ENCODE measurements at places on chromosomes 16 and 17. TPM values are rescaled to one million over a fixed set of nuclear protein-coding genes. Genes with fewer than 3 reads are reported as not detected.

DNA sequence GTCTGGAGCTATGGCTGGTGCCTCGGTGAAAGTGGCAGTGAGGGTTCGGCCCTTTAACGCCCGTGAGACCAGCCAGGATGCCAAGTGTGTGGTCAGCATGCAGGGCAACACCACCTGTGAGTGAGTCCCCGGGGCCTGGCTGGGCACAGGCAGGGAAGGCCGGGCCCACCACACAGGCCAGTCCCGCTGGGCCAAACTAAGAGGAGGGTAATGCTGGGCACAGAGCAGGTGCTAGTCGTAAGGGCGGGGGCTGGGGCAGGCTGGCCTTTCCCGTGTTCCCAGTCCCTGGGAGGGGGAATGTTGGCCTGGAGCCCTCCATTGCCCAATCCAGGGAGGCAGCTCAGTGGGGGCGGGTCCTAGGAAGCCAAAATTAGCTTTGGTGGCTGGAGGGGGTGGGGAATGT is 2.5 kb downstream of the KIF1C start:
- DNase-seq: peak; percentile 80

DNA sequence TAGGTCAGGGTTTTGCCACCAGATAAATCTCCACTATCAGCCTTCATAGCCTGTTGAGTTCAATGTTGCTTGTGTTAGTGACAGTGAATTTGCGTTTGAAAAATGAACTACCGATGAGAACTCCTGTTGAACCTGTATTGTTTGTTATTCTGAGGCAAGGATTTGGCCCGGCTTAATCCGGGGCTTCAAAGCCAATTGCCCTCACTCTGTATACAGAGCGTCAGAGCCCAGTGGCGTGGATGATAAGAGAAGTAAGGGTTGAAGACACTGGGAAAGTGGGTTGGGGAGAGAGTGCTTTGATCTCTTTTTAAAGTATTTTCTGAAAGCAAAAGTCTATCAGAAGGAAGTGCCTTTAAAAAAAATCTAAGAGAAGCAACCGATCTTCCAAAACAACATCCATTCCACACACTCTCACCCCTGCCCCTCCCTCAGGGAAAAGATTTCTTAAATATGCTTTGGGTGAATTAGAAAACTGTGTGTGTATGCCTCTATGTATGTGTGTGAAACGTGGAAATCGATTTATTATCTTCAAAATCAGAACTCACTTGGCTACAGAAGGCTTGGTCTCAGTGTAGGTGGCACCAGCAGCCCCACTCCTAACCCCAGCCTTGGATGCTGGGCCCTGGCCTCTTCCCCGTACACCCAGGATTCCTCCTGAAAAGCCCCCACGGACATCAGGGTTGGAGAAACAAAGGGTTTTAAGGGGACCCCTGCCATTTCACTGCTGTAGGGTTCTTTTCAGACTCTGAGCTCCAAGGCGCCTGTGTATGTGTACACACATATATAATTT is 8.8 kb downstream of the TBX4 start:
- peak; percentile 9 for DNase-seq

GRCh38 chr16:53753431-53753830 is 49.5 kb downstream of the FTO start:
- no peak for DNase-seq

DNA sequence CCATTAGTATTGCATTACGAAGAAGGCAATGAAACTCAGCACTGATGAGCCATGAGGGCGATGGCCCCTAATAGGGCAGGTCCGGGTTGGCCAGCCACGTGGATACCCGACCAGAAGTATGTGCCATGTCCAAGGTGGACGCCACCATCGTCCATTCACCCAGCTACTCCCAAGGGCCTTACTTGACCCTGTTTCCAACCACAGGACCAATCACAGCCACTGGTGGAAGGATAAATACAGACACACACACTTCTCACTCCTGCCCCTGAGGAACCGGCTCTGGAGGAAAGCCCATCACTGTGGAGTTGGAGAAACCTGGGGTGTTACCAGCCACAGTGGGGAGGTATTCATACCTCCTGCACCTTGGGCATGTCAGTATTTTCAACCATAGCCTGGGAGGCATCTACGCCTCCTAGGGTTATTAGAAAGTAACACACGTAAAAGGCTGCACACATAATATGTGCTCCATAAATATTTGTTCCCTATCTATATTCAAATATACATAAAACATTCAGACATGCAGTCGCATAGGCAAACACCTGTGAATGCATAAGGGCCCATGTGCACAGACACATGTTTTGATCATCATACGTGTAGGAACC is 5.4 kb upstream of the ITGA3 start:
- no peak for DNase-seq

The GUCY2D gene
- not detected for total RNA-seq

- no peak for DNase-seq
Observed at GRCh38 chr17:60535382-60536279, 9.6 kb upstream of the APPBP2 start.

The PRCD gene
- total RNA-seq: 9.8 TPM

The SOX9 gene
- total RNA-seq: 42.0 TPM

The NME1 gene
- 25.6 TPM for total RNA-seq

DNA sequence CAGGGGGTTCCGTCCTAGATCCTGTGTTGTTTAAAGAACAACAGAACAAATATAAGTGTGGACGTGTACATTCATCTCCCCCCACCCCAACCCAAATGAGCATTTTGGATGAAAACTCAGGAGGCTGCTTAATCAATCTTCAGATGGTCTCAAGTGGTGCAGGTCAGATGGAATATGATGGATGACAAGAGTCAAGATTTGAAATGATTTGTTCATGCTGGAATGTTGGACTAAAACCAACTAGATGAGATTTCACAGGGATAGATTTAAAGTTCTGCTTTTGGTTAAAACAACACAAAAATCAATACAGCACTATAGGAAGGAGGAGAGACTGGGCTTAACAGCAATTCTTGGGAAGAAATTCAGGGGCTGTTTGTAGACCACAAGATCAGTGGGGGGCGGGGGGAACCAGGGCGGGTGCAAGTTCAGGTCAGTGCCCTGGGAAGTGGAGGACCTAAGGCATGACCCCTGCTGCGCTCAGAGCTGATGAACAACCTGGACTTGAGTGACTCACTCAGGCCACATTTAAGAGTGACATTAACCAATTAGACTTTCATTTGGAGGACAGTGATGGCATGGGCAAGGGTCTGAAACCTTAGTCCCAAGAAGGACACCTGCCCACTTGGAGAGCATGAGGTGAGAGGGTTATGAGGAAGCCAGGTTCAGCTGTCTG is 15.1 kb downstream of the TTYH2 start:
- DNase-seq: no peak

The NIP7 gene
- 10.5 TPM for total RNA-seq

The CA5A gene
- total RNA-seq: not detected

- DNase-seq: no peak
Observed at GRCh38 chr16:24580665-24581064, 41.3 kb downstream of the RBBP6 start.

The RBFOX1 gene
- total RNA-seq: 1.1 TPM

The FAM171A2 gene
- total RNA-seq: 3.7 TPM

The KRTAP1-5 gene
- not detected for total RNA-seq

DNA sequence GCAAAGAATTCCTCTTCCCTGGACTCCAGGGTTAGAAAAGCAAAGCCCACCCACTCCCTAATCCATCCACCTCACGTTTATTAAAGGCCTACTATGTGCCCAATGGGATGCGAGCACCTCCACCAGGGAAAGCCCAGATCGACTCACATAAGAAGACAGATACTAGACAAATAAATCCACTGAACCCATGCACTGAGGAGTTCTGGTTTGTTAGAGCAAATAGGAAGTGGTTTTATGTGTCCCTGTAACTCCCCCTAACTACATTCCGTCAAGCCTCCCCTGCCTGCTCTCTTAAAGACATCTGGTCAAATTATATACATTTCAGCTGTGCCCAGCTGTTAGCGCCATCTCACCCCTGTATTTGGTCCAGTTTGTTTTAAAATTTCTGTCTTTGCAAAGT is 218.5 kb upstream of the RPL38 start:
- DNase-seq: no peak

DNA sequence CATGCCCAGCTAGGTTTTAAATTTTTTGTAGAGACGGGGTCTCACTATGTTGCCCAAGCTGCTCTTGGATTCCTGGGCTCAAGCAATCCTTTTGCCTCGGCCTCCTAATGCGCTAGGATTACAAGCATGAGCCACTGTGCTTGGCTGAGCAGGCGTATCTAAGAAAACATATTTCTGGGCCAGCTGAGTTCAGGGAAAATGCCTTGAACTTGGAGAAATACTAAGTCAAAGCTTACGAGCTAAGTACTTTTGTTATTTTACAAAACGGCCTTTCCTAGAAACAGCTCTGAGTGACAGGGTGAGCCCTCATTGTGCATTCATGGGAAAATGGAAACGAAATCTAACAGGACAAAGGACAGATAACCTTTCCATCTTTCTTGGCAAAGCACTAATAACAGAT is 24.7 kb downstream of the DNAI2 start:
- no peak for DNase-seq

DNA sequence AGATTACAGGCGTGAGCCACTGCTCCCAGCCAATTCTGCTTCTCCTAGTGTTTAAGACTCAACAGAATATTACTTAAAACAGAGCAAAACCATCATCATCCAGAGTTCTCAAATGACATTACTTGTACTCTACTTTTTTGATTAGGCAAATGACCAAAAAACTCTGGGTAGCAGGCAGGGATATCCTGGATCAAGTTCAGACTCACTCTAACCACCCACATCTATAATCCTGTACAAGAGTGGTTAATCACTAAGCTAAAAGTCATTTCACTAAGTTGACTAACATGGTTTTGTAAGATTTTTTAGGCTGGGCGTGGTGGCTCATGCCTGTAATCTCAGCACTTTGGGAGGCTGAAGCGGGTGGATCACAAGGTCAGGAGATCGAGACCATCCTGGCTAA is 6.8 kb downstream of the NAE1 start:
- DNase-seq: no peak

DNA sequence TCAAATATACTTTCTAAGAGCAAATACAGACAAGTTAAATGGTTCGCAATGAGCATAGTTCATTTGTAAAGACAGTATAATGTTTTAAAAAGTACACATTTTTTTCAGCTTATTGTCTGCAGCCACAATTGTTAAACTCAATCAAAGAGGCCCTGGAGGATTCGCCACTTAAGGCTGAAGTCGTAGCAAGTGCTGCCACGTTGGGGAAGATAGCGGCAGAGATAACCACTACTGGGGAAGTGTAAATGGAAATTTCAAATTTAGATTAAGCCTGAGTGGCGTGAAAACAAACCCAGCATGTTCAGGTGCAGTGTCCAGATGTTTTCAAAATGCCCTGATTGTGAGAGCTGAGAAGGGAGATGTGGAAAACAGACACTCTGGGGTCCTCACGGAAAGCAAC is 8.4 kb downstream of the PMP22 start:
- no peak for DNase-seq

DNA sequence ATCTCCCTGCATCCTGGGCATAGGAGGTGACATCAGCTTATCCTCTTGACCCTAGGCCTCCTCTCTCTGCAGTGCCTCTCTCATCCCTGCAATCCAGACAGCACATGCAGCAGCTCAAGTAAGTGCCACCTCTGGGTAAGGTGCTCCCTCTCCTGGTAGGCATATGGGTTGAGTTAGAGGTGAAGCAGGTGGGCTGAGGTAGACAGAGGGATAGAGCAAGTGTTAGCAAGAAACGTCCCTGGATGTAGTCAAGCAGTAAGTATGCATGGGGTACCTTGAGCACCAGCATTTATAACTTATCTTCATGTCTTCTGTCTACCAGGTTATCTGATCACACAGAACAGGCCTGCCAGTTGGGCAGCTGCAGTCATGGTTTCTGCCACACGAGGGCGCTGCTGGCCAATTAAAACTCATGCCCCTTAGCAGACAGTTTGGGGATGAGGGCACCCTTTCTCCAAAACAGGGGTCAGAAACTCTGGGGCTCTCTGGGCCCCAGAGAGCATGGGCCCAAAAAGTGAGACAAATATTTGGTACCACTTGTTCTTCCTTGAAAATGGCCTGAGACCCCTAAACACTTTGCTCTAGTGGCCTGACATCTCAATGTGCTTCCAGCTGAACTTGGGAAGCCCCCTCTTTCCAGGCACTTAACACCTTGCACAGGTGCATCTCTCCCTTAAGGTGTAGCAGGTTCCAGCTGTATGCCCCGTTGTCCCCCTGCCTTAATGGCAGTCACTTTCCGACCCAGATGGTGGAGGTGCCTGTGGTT is 59.8 kb downstream of the NEUROD2 start:
- peak; percentile 82 for DNase-seq

- DNase-seq: peak; percentile 98
Observed at GRCh38 chr17:75876938-75877751, 1.2 kb downstream of the TRIM47 start.

The AANAT gene
- total RNA-seq: not detected

The ZCCHC14 gene
- total RNA-seq: 28.4 TPM

The SOX8 gene
- total RNA-seq: 57.7 TPM

DNA sequence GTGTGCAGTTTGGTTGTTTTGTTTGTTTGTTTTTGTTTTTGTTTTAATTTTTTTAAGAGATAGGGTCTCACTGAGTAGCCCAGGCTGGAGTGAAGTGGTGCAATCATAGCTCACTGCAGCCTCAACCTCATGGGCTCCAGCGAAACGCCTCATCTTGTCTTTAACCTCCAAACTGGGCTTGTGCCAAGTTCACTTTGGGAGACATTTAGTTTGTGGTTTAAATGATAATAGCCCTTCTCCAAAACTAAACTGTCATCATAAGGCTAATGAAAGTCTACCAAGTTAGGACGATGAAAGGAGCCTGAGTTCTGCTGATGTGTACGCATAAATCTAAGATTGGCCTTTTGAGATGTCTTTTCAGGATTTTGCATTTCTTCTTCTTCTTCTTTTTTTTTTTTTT is 6.5 kb upstream of the CARD14 start:
- DNase-seq: no peak

GRCh38 chr17:19386051-19386929 is 700 bp downstream of the MFAP4 start:
- DNase-seq: peak; percentile 76

- no peak for DNase-seq
Observed at GRCh38 chr16:89994389-89994720, 24.9 kb downstream of the DBNDD1 start.

- no peak for DNase-seq
Observed at GRCh38 chr16:57361404-57361803, 2.8 kb downstream of the CCL22 start.

DNA sequence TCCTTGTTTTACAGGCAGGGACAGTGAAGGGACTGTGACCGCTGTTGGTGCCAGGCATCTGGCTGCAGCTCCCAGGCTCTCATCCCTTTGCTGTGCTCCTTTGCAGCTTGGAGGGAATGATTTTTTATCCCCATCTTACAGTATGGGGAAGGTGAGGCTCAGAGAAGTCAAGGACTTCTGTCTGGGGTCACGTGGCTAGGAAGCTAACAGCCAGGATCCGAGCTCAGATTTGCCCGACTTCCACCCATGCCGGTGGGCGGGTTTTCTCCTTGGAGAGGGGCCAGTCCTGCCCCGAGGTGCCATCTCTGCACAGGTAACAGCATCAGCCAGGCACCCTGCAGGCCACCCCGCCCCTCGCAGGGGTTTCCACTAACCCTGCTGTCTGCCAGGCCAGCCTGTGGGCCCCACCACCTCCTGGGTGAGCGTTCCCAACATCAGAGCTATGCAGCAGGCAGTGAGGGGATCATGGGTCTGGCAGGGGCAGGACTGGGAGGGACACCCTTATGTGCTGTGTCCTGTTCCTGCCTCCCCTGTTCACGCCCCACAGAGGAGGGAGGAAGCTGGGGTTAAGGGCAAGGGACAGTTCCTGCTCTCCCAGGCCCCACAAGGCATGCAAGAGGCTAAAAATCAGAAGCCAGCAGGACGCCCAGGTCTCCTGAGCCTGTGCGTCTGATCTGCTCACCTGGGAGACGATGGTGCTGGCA is 25.4 kb downstream of the JPH3 start:
- DNase-seq: no peak

Measured in sciatic nerve (tissue), 2 donors.